ENCODE measurements at places on chromosomes 16 and 17.

DNA sequence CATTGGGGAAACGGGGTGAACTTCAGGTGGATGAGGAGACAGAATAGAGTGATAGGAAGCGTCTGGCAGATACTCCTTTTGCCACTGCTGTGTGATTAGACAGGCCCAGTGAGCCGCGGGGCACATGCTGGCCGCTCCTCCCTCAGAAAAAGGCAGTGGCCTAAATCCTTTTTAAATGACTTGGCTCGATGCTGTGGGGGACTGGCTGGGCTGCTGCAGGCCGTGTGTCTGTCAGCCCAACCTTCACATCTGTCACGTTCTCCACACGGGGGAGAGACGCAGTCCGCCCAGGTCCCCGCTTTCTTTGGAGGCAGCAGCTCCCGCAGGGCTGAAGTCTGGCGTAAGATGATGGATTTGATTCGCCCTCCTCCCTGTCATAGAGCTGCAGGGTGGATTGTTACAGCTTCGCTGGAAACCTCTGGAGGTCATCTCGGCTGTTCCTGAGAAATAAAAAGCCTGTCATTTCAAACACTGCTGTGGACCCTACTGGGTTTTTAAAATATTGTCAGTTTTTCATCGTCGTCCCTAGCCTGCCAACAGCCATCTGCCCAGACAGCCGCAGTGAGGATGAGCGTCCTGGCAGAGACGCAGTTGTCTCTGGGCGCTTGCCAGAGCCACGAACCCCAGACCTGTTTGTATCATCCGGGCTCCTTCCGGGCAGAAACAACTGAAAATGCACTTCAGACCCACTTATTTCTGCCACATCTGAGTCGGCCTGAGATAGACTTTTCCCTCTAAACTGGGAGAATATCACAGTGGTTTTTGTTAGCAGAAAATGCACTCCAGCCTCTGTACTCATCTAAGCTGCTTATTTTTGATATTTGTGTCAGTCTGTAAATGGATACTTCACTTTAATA is 7.0 kb upstream of the TMEM235 start:
- ATAC-seq: no peak

DNA sequence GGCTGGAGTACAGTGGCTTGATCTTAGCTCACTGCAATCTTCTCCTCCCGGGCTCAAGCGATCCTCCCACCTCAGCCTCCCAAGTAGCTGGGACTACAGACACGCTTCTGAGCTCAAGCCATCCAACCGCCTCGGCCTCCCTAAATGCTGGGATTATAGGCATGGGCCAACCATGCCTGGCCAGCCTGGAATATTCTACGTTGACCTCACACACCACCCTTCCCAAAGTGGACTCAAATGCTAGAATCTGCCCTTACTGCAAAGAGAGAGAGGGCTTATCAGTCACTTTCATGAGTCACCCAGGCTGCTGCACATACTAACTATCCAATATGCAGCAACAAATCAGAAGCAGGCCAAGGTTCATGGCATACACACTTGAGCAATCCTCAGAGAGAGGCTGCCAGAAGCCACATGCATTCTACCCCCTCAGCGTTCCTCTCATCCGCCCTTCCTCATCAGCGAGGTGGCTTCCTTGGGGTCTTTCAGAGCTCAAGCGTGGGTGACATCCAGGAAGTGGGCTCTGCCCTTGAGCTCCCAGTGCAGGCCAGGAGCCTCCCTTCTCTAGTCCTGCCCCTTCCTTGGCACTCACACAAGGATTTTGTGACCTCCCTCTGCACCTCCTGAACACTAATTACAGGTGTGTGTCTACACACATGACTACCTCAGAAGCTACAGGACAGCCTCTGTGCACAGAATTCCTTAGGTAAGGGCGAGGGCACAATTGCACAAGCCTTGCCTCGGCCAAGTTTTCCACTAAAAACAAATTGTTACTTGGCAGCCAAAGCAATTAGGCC is 24.8 kb upstream of the SIAH1 start:
- ATAC-seq: peak; percentile 19

DNA sequence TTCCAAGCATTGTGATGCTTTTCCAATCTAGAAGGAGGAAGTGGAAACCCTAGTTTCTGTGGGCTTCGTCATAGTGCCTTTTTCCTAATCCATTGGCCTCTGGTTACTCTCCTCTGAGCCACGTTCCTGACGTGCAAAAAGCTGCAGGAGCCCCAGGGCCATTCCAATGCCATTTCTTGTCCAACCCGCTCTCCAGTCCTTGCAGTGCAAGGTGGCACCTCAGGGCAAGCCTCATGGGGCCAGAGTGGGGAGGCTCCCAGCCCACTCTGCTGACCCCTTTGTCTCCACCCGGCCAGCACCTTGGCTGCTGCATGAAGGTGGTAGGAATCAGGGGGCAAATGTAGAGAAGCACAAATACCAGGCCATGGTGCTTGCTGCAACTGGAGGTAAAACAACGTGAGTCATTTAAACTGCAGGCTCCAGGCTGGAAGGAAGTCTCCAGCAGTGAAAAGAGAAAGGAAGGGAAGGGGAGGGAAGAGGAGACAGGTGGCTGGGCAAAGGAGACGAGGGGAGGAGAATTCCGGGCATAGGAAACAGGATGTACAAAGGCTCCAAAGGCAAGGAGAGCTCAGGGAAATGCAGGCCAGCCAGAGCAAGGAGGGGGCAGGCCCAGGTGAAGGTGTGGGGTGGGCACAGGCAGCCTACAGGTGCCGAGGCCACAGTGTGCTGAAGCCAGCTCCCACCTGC is 168.2 kb upstream of the TNRC6C start:
- no peak for ATAC-seq

- ATAC-seq: peak; percentile 51
Observed at GRCh38 chr17:77654850-77655249, 303.7 kb upstream of the TNRC6C start.

GRCh38 chr17:58305626-58306025 is 23.0 kb downstream of the TSPOAP1 start:
- no peak for ATAC-seq

GRCh38 chr17:79280010-79280409 is 205.4 kb downstream of the ENGASE start:
- no peak for ATAC-seq

GRCh38 chr16:76197900-76198299 is 79.3 kb upstream of the CNTNAP4 start:
- ATAC-seq: no peak

GRCh38 chr16:59201160-59201559 is 467.0 kb upstream of the GOT2 start:
- no peak for ATAC-seq

DNA sequence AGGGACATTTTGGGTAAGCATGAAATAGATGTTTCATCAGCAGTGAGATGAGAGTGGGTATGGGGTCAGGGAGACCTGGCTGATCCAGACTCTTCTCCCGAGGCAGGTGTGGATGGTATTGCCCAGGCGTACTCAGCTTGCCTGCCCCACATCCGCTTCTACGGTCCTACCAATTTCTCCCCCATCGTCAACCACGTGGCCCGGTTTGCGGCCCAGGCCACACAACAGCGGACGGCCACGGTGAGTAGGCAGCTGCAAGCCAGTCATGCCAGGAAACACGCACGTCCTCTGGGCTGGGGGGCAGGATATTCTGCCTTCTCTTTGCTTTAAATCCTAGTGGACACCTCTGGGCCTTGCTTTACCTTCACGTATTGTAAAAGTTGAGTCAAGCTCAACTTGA is 44.7 kb downstream of the CPNE2 start:
- ATAC-seq: no peak

GRCh38 chr17:44084131-44084538 is 13.6 kb downstream of the G6PC3 start:
- no peak for ATAC-seq

- no peak for ATAC-seq
Observed at GRCh38 chr16:23501291-23501690, 9.0 kb downstream of the GGA2 start.

DNA sequence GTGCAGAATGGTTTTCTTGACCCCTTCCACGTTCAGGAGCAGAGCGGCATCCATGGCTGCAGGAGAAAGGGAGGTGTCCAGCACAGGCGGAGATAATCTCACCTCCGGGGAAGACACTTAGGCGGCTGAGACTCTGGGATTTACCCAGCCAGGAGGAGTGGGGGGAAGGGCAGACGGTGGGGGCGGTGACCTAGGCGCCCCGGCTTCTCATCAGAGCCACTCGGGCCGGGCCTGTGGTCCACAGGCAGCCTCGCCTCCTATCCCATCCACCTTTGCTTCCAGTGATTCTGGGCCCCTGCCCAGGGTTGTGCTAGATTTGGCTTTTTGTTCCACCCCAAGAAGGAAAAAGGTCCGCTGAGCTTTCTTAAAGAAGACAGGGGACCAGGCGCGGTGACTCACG is at the start of gene AIPL1:
AIPL1 (minus strand) TSS at position 71 of the 400 bp plus-strand sequence; CDS start at position 54, 17 bp downstream.
- no peak for ATAC-seq

GRCh38 chr17:43587647-43588046 is 41.5 kb upstream of the ETV4 start:
- ATAC-seq: no peak

GRCh38 chr17:80716986-80717719 is 172.5 kb downstream of the RPTOR start:
- no peak for ATAC-seq

DNA sequence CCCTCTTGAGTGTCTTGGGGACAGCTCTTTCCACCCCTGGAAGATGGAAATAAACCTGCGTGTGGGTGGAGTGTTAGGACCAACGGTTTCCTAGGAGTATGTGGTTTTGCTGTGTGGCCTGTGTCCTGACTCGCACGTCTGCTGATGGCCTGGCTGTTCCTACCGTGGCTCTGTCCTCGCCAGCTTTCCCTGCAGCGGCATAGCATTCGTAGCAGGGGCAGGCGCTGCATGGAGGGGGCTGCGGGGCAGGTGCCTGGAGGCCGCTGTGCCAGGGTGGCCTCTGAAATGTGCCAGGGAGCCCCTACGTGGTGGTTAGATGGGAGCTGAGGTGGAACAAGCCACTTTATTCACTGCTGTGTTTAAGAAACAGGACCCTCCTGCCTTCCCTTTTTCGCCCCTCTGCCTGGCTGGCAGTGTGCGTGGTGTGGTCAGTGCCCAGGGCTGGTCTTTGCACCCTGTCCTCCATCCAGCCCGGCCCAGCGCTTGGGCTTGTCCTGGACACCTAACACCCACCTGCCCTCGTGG is 10.6 kb downstream of the SLC16A3 start:
- ATAC-seq: no peak

DNA sequence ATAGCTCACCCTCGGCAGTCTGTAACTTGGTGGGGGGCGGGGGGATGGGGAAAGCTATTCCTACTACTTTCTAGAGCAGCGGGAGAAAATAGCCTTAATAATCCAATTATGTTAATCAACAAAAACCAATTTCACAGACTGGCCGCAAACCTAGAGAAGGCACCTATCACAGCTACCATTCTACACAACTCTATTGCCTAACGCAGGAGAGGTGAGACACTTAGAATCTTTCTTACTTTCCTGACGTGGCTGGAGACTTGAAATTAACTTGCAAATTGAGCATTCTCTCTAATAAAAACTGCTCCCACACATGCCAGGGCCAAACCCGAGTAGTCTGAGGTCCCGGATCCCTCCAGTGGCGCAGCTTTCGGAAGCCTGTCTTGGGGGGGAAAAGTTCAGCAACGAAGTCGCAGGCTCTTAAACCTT is 794 bp downstream of the SMG6 start:
- ATAC-seq: no peak

- ATAC-seq: no peak
Observed at GRCh38 chr17:64133546-64134215, 3.7 kb upstream of the ERN1 start.

DNA sequence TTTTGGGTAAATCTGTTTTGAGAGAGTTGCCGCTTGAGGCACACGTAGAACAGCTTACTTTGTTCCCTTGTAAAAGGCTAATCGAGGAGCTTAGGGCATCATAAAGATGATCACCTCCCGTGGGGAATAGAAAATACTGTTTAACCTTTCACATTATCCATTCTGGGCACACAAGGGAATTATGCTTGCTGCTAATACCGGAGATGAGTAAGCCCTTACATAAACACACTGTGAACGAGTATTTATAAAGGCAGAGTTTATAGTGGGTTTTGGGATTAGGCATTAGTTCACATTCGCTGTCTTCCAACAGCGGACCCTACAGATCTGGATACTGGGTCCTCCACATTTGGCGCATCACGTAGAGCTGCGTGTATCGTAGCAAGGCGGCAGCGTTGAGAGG is 51.2 kb upstream of the CNTNAP4 start:
- no peak for ATAC-seq

GRCh38 chr17:69170377-69170776 is 28.7 kb upstream of the ABCA6 start:
- ATAC-seq: no peak

DNA sequence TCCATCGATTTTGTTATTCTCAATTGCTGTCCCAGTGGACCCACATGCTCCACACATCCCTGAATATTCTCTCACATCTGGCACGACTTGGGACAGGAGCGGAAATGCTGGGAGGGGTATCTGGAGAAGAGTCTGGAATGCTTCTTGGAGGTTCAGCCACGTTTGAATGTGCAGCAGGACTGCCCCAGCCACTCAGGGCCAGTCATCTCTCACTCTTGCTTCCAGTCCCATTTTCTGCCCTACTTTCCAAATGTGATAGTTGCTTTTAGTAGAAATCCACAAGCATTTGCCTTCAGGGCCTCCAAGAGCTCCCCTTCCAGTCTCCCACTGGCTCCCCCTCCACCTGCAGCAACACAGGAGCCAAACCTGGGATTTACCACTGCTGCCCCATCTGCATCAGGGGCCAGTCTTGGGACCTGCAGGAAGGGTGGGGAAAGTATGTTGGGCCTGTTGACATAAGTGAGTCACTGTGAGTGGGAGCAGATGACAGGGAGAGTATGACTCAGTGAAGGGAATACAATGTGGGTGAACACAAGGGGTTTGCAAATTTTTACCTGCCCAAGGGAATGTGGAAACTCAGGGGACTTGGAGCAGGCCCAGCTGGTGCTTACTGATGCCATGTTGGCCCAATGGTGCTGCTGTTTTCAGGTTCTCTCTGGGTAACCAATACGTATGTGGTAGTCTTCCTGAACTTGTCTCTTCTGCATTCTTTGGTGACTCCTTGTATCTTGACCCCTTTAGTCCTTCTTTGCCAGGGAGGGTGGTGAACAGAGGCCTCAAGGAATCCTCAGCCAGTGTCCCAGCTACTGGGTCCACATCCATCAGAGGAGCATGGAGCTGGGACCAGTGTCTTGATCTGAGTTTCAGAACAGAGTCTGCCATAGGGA is 78.8 kb upstream of the CRHR1 start:
- no peak for ATAC-seq

DNA sequence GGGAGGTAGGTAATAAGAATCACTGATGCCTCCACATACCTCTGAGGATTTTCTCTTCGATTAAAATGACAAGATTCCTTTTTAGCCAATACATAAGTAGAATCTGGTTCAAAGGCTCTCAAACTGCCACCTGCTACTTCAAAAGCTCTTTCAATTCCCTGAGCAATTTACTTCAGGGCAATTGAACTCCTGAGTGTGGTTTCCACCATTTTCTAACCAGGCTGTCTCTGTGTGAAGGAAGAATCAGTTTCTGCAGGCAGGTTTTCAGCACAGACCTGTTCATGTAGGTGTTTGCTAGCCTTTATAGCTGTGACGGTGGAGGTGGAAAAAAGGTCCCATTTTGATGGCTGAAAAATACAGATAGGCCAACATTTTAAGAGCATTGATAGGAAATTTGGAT is 18.2 kb upstream of the HS3ST3B1 start:
- ATAC-seq: no peak

DNA sequence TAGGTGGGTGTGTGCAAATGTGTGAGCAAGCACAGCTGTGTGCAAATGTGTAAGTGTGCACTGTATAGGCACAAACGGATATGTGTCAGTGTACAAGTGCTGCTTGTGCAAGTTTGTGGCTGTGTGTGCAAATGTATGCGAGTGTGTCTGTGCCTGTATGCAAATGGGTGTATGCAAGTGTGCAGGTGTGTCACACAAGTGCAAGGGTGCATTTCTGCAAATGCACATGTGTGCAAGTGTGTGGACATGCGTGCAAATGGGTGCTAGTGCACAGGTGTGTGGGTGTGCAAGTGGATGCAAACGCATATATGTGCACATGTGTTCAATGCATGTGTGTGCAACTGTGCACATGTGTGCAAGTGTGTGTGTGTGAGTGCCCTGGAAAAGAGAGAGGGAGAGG is 76.5 kb upstream of the TNRC6C start:
- ATAC-seq: no peak

Data from motor neuron (in vitro differentiated cells).